Left colon (tissue), 2 donors: ENCODE measurements at places on chromosomes 1 and 21. TPM values are rescaled to one million over a fixed set of nuclear protein-coding genes. Genes with fewer than 3 reads are reported as not detected.

GRCh38 chr1:228830954-228831481 lies 95.7 kb downstream of the RHOU start:
- DNase-seq, result no peak

GRCh38 chr1:234578735-234579134 lies 31.2 kb downstream of the IRF2BP2 start:
- DNase-seq, result no peak

DNA sequence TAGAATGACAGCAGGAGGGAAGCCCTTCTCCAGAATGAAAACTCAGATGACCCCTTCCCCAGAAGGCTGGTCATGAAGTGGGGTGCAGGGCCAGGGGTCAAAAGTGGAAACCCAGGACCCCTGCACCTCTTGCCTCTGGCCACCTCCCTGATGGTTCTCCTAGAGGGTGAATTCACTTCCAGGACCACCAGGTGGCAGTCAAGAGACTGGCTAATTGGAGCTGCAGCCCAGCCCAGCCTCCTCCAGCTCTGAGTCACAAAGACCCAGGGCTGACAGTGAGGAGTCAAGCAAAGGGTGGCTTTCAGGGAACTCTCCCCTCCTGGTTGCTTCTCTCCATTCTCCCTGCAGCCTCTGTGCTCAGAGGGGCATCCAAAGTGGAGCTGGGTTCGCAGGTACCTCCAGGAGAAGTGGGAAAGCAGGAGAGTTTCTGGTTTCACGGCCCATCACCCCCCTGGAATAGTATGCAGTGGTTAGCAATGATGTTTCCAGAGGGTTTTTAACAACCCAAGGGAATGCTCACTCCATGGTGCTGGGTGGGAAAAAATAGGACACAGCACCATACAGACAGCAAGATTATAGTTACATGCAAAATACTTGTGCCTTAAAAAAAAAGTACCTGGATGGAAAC lies 6.1 kb upstream of the EPHB2 start:
- peak; percentile 88 for DNase-seq

- no peak for DNase-seq
These were observed 45.9 kb downstream of the CLEC20A start for GRCh38 chr1:178450871-178451270.

DNA sequence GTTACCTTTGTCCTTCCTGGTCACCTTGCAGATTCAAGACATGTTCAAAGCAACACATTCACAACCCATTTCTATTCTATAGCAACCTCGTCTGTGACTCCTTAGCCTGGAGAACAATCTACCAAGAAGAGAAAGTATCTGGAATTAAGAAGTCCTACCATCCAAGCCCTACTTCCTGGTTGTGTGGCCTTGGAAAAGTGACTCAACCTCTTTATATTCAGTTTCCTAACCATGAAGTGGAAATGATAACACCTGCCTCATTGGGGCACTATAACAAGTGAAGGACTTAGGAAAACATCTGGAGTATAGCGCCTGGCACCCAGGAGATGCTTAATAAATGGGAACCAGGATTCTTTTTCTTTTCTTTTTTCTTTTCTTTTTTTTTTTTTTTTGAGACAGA lies 36.5 kb upstream of the SRRM1 start:
- DNase-seq, result no peak

DNA sequence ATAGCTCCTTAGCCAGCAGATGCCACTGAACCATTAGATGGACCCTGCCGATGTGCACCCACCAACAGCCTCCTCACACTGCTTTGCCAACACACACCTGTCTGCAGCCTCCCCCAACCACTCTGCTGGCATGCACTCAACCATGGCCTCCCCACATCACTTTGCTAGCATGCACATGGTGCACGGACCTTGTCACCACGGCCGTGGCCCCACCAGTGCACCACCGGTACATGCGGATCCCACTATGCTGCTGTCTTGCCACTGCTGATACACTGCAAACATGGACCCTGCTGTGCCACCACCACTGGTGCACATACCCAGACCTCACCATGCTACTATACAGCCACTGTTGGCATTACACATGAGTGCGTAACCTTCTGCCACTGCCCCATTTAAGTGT lies 66.1 kb downstream of the HFM1 start:
- DNase-seq, result no peak

DNA sequence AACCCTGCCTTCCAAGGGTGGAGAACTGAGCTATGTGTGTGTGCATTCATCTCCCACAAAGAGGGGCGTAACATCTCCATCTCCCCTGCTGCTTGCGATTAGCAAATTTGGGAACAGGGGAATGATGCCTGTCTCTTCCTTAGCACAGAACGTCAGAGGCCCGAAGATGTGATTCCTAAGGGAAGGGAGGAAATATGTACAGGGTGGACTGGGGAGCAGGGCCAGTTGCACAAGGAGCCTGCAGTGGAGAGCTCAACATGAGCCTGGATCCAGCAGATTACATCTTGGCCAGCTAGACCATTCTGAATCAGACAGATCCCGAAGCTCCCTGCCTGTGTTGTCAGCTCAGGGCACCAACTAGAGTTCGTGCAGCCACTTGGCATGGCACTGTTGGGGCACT lies 118.1 kb downstream of the NGF start:
- no peak for DNase-seq

- DNase-seq, result no peak
These were observed 128.7 kb downstream of the PHTF1 start for GRCh38 chr1:113630340-113631327.

DNA sequence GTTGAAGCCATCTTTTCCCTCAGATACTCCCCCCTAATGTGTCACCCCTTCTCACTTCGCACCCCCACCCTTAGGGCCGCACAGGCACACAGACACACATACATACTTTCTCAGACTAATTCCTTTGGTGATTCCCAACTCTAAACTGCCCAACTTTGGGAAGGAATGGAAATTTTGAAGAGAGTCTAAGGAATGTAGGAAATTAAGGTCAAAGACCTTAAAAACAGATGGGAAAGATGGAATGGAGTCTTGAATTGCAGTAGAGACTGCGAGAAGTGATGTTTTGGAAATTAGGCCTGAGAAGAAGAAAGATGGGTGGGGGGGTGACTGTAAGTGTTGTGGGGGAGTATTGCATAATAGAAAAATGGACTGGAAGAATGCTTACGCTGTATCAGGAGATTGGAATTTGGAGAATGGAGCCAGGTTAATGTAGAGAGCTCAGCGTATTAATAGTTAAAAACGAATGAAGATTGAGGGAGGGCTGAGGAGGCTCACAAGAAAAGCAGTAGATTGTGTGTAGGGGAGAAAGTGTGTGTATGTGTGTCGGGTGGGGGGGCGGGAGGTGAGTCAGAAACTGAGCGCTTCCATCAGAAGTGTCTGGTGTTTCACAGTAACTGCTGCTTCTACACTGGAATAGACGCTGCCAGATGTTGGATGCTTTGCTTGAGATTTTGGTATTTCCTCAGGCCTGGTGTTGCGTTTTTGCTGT lies 1.7 kb downstream of the PIP5K1A start:
- no peak for DNase-seq

GRCh38 chr1:61699911-61700851 lies 24.8 kb downstream of the TM2D1 start:
- DNase-seq, result no peak

- peak; percentile 43 for DNase-seq
These were observed at the start of gene CLCNKB for GRCh38 chr1:16043521-16043920. CLCNKB (plus strand) TSS chr1:16043782; CDS start chr1:16044493, 711 bp downstream.

DNA sequence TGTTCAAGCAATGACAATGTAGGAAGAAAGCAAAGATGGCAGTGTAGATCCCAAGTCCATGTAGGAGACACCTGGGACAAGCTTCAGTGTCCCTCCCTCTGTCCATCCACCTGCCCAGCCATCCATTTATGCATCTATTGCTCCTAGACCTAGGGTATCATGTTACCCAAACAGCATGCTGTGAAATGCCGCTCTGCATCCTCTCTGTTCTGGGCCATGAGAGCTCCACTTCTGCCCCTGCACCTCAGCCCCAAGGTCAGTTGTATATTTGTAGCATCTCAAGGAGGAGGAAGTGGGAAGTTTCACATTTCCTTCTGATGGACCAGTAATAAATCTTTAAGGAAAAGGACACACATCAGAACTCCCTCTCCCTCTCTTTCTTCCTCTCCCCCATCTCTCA lies 27.9 kb upstream of the TSPEAR start:
- no peak for DNase-seq

DNA sequence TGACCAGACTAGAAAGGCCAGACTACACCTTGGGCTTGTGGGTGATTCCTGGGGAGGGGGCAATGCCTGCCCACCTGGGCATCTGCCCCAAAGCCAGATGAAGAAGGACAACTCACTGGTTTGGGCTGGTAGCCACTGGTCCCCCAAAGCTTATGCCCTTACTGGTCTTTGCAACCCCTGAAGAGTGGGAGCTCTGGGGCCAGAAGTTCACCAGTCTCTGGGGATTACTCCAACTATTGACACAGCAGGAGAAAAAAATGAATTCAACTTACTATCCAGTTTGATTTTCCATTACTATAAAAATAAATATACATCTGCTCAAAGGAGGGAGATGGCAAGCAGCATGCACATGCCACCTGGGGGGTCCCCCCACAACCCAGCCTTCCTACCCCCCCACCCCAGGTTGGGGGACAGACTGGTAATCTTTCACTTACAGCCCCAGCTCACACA lies 2.6 kb downstream of the AHDC1 start:
- no peak for DNase-seq

GRCh38 chr21:34846601-34847112 lies 177.9 kb downstream of the CLIC6 start:
- peak; percentile 42 for DNase-seq

DNA sequence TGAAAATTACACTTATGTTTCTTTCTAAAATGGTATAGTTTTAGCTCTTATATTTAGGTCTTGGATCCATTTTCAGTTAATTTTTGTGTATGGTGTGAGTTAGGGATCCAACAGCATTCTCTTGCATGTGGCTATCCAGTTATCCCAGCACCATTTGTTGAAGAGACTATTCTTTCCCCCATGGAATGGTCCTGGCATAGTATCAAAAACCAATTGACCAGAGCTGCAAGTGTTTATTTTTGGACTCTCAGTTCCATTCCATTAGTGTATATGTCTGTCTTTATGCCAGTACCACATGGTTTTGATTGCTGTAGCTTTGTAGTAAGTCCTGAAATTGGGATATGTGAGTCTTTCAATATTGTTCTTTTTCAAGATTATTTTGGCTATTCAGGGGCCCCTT lies 14.3 kb downstream of the TTLL10 start:
- no peak for DNase-seq

DNA sequence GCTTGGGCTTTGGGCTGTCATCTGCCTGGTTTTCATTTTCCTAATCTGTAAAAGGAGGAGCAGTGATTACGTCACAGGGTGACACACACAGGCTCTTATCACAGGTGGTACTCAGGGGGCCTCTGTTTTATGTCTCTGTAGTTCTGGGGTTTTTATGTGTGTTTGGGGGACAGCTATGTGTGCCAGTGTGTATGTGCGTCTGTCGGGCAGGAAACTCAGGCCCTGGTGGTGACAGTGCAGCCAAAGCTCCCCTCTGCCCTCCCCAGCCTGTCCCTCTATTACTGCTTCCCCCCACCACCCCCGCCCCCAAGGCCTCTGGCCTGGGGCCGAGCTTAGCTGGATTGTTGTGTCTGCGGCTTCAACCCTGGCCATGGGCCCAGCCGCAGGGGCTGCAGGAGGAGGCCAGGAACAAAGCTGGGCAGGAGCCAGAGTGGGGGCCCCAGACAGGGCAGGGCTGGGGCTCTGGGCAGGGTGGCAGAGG lies 13.3 kb downstream of the MFAP2 start:
- peak; percentile 31 for DNase-seq

DNA sequence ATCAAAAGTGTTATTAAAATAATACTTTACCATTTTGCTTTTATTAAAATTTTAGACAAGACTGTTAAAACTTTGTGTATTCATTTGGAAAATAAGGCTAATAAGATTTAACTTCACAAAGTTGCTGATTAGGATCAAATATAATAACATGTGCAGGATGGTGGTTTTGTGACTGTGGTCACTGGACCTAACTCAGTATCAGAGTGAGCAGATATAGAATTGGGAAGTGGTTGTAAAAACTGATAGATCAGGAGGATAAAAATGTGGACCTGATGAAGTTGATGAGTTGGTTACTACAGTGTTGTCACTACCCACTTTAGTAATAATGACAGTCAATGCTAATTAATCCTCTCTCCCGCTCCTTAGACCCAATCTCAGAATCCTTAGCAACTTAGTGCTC lies 186.4 kb downstream of the AKT3 start:
- DNase-seq, result no peak

DNA sequence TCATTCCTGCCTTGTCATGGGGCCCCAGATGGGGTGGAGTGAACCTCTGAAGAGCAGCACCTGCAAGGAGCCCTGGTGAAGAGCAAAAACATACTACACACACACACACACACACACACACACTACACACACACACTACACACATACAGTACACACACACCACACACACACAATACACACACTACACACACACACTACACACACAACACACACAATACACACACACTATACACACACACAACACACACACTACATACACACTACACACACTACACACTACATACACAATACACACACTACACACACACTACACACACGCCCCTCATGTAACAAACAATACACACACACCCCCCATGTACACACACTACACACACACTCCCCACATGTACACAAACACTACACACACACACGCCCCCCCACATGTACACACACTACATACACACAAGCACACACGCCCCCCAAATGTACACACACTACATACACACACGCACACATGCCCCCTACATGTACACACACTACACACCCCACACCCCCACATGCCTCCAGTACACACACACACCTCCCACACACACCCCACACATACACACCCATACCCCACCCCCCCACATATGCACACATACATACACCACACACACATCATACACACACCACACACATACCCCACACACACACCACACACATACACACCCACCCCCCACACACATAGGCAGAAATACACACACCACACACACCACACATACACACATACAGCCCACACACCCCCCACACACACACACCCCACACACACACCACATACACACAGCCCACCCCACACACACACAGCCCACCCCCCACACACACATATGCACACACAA lies 9.3 kb downstream of the SLC2A5 start:
- no peak for DNase-seq

DNA sequence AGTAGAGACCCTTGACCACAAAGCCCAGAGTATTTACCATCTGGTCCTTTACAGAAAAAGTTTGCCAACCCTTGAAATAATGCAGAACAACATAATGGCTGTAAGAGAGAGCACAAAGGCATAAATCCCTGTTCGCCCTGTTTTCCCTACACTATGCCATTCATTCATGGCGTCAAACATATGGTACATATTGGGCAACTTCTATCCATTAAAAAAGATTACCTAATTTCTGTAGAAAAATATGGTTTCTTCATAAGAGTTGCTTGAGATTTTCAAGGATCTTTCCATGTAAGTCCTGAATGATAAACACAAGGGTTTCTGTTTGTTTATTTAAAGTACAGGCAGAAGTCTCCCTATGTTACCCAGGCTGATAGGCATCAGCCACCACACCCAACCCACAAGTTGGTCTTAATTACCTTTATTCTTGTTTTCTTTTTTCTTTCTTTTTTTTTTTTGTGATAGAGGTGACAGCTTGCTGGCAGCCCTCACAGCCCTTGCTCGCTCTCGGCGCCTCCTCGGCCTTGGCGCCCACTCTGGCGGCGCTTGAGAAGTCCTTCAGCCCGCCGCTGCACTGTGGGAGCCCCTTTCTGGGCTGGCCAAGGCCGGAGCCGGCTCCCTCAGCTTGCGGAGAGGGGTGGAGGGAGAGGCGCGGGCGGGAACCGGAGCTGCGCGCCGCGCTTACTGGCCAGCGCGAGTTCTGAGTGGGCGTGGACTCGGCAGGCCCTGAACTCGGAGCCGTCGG lies 68.3 kb upstream of the NR5A2 start:
- DNase-seq, result no peak

The PCAT6 gene
- total RNA-seq, result 1.4 TPM

The CD48 gene
- total RNA-seq, result 2.2 TPM

The CTTNBP2NL gene
- total RNA-seq, result 85.1 TPM

The FCGR2B gene
- total RNA-seq, result 5.1 TPM

The DENND2C gene
- 1.3 TPM for total RNA-seq

The OR10Z1 gene
- not detected for total RNA-seq
